ENCODE measurements at places on chromosomes 11 and 22.
A peak's percentile ranks its signal among the peaks of the same experiment; 100 is the strongest.

DNA sequence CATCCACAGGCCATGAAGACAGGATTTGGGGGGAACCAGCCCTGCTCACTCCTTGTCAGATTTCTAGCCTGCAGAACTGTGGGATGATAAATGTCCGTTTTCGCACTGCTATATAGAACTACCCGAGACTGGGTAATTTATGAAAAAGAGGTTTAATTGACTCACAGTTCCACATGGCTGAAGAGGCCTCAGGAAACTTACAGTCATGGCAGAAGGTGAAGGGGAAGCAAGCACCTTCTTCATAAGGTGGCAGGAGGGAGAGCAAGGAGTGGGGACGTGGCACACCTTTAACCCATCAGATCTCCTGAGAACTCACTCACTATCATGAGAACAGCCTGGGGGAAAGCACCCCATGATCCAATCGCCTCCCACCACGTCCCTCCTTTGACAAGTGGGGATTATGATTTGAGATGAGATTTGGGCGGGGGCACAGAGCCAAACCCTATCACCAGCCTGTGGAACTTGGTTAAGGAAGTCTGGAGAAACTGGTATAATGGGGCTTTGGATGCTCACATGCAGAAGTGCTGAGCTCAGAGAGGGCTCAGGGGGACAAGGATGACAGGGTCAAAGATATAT, 50.7 kb downstream of the MYEOV start:
- DNase-seq: no peak

DNA sequence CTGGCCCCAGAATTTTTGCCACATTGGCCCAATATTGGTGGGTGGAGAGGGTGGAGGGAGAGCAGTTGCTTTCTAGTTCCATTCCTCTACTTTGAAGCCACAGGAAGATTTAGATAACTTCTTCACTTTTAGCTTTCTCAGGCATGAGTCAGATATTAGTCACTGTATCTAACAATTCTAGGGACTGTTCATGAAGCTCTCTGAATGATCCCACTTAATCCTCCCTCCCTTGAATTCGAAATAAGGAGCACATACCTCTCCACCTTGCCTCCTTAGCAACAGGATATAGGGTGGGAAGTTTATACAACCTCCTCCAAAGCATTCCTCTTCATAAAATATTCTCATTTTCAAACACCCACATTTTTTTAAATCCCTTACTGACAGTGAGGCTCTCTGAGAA, 13.5 kb downstream of the FSHB start:
- peak; percentile 9 for DNase-seq

DNA sequence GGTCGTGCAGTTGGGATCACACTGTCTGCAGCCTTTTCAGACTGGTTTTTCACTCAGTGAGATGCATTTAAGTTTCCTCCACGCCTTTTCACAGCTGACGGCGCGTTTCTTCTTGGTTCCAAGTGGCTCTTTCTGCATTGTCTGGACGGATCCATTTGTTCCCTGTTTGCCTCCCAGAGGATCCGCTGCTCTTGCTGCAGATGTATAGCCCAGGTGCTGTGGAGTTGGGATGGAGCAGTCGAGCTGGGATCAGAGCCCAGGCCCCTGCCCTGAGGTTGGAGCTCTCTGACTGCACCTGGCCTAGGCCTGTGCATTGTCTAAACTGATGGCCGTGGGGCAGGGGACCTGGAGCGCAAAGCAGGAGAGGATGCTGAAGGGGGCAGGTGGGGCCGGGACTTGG, 51.6 kb downstream of the PARVB start:
- no peak for DNase-seq

GRCh38 chr11:74139151-74139918, 31.5 kb downstream of the C2CD3 start:
- DNase-seq: no peak

Data from SW 1271 (cell line).